ENCODE measurements at places on chromosomes 12 and 14.

DNA sequence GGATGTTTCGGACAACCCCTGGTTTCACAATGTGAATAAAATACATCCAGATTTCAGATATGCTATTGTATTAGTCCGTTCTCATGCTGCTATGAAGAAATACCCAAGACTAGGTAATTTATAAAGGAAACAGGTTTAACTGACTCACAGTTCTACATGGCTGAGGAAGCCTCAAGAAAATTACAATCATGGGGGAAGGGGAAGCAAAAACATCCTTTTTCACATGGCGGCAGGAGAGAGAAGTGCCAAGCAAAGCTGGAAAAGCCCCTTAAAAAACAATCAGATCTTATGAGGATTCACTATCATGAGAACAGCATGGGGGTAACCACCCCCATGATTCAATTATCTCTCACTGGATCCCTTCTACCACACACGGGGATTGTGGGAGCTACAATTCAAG is 451.7 kb downstream of the MDGA2 start:
- no peak for DNase-seq

DNA sequence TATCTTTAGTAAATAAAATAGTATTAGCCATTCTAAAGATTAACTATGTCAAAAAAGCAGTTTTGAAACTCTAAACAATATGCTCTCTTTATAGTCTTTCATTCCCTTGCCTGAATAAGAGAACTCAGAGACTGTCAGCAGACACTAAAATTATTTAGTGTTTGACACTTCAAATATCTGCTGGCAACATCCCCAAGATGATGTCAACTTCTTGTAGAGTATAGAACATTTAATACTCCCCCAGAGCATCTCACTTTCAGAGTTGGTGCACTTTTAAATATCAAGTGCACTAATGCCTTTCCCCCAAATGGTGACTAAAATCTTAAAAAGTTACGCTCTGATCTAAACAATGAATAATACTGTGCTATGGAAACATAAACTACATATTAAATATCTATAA is 374.9 kb downstream of the SLC6A15 start:
- DNase-seq = no peak

- DNase-seq = no peak
Observed at GRCh38 chr14:68535404-68536017, 257.4 kb downstream of the ZFP36L1 start.

DNA sequence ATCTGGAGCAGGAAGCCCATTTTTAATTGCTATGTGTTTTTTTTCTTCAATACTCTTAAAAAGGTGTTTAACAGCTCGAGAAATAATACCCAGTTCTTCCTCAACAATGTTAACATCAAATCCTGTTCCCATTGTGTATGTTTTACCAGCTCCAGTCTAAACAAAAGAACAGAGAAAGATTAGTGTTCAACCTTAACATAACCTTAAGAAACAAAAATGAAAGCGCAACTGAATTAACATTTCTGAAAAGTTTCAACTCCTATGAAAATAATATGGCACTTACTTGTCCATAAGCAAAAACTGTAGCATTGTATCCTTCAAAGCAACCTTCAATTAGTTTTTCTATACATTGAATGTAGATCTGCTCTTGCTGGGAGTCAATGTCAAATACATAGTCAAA is 73.2 kb downstream of the KIF21A start:
- no peak for DNase-seq

DNA sequence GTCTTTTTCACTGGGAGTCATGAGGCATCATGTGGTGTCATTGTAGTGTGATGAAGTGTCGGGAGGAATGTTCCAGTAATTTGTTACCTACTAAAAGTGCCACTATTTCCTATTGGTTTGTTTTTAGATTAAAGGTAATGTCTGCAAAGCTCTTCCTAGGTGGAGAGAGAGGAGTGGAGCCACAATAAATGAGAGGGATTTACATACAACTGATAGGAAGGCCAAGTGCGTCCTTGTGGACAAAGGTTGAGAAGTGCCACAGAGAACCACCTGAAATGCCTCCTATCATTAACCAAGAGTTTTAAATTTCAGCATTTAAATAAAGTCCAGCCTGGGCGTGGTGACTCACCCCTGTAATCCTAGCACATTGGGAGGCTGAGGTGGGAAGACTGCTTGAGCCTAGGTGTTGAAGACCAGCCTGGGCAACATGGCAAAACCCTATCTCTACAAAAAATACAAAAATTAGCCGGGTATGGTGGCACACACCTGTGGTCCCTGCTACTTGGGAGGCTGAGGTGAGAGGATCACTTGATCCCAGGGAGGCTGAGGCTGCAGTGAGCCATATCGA is 2.5 kb upstream of the SNX6 start:
- no peak for DNase-seq

DNA sequence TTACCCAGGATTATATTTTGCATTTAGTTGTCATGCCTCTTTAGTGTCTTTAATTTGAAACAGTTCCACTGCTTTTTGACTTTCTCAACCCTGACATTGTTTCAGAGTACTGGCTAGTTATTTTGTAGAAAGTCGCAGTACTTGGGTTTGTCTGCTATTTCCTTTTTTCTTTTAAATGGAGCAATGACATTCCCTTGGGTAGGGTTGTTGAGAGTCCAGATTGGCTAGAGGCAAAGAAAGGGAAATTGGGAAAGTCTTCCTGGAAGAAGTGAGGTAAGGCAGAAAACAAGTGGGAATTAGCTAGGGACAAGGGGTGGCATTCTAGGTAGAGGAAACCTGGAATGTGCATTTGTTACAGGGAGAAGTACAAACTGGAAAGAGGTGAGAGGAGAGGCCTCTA is 245.9 kb downstream of the EMP1 start:
- DNase-seq = no peak

DNA sequence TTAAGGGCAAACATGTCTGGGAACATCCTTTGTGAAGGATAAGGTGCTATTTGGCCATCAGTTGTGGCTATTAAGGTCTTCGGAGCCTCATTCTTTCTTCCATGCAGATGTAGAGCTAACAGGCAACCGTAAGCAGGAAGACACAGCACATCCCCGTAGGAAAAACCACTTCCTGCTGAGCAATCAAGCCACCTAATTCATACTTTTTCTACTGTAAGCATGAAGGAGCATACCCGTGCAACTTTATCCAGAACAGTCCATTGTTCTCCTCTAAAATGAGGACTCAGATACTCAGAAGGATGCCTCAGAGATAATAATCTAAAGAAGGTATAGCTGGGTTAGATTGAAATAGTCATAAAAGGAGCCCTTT is 232.0 kb downstream of the PPM1H start:
- no peak for DNase-seq

DNA sequence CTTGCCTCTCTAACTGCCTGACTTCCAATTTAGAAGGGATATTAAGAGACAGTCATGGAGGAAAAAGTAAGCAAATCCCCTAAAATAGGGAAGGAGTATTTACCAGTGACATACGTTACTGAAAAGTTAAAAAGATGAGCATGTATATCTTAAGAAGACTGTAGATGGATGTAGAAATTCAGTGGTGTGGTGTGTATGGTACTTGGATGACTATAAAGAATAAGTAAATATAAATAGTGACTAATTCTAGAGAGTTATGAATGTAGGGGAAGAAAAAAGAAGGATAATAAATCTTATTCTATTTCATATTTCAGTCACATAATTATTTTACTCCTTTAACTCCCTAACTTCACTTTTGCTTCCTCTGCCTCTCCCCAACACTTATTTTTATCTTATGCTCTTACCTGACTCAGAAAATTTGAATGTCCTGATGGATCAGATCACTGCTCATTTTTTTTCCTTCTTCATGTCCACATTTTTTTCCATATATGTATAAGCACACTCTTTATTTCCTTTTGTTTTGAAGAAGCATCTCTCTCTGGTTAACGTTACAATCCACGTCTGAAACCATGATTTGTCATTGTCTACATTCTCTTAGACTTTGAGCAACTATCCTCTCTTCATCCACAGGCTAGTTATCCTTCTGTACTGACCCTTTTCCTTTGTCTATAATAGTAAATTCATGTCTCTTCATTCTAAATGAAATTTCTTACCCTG is 422.7 kb upstream of the SYT1 start:
- no peak for DNase-seq

GRCh38 chr12:132343294-132344004 is 14.1 kb upstream of the GALNT9 start:
- no peak for DNase-seq

GRCh38 chr12:122985338-122986257 is 5.1 kb downstream of the ARL6IP4 start:
- DNase-seq = no peak

GRCh38 chr12:46546634-46547273 is 174.2 kb upstream of the SLC38A2 start:
- no peak for DNase-seq

- no peak for DNase-seq
Observed at GRCh38 chr14:35380794-35381193, 23.8 kb downstream of the NFKBIA start.

DNA sequence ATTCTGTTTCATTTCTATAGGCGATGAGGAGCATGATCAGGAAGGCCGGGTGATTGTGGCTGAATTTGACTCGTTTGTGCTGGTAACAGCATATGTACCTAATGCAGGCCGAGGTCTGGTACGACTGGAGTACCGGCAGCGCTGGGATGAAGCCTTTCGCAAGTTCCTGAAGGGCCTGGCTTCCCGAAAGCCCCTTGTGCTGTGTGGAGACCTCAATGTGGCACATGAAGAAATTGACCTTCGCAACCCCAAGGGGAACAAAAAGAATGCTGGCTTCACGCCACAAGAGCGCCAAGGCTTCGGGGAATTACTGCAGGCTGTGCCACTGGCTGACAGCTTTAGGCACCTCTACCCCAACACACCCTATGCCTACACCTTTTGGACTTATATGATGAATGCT is 1.9 kb downstream of the APEX1 start:
- no peak for DNase-seq

DNA sequence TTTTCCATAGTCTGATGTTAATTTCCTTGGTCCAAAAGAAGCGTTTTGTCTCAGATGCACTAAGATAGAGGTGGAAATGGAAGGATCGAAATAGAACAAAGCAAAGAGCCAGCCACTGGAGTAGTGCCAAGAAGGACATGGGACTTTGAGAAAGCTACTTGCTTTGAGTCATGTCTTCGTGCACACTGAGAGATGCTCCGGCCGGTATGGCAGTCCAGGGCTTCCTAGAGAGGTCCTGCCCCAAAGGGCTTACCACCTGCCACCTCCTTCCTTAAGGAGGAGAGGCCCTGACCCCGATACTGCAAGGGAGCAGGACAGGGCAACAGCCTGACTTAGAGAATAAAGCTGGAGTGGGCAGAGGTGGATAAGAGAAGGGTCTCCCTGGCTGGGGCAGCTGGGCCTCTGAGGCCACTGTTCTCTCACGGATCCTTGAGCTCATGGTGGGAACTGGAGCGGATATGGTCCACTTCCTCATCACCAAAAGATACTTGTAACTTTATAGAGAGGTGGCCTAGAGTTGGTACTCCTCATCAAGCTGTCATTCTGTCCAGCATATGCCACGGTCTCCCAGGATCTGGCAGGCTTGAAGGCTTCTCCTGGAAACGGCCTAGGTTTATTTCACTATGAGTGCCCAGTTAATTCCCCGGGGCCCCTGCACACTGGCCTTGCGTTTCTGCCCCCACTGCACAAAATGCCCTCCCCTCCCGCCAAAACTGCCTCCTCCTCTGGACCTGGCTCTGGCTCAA is 57.4 kb downstream of the FOXN3 start:
- DNase-seq = no peak

Measured in right lobe of liver (tissue), 6 donors.